Kidney tubule cell (primary cell): ENCODE measurements at places on chromosomes 5 and 9.

GRCh38 chr5:69295088-69295754 lies 37.4 kb downstream of the CCDC125 start:
- no peak for DNase-seq

GRCh38 chr9:125995706-125996105 lies 248.5 kb downstream of the PBX3 start:
- DNase-seq, result no peak

DNA sequence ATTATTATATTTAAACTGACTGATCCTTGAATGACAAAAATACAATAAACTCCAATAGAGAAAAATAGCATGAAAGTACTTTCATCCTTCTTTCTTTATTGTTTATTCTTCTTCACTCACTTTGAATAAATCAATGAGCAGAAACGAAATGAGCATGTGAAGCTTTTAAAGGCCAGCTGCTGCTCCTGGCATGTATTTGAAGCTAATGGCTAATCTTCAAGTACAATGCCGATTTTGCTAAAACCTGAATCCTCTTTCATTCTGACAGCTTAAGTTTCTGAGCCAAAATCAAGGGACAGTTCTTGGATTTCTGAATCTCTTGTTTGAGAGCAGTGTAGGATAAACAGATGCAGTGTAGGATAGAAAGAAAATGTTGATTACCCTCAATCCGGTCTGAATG lies 237.3 kb downstream of the CDH10 start:
- no peak for DNase-seq

DNA sequence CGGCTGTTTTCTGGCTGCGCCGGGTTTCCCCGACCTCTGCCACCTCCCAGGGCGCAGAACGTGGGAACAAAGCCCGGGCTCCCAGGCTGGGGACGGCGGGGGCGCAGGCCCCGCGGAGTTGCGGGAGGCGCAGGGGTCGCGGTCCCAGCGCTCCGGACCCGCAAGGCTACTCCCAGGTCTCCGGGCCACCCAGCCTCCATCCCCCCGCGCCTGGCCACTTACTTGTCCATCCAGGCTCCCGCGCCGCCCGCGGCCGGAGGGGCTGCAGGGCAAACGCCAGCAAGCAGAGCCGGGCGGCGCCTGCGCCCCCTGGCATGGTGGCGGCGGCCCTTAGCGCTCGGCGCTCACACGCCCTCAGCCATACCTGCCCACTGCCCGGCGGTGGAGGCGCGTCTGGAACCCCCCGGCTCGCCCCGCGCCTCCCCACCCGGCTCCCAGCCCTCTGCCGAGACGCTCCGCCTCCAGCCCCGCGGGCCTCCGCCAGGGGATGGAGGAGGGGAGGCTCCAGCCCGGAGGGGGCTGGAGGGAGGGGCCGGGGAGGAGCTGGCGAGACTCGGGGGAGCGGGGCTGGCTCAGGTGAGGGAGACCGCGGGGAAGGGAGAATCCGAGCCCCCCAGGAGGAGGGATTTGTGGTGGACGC lies at the start of gene ADAM19:
TSS of gene ADAM19 (minus strand) at position 395 of the 640 bp plus-strand sequence. CDS start at position 316, 79 bp downstream.
- peak; percentile 42 for DNase-seq

DNA sequence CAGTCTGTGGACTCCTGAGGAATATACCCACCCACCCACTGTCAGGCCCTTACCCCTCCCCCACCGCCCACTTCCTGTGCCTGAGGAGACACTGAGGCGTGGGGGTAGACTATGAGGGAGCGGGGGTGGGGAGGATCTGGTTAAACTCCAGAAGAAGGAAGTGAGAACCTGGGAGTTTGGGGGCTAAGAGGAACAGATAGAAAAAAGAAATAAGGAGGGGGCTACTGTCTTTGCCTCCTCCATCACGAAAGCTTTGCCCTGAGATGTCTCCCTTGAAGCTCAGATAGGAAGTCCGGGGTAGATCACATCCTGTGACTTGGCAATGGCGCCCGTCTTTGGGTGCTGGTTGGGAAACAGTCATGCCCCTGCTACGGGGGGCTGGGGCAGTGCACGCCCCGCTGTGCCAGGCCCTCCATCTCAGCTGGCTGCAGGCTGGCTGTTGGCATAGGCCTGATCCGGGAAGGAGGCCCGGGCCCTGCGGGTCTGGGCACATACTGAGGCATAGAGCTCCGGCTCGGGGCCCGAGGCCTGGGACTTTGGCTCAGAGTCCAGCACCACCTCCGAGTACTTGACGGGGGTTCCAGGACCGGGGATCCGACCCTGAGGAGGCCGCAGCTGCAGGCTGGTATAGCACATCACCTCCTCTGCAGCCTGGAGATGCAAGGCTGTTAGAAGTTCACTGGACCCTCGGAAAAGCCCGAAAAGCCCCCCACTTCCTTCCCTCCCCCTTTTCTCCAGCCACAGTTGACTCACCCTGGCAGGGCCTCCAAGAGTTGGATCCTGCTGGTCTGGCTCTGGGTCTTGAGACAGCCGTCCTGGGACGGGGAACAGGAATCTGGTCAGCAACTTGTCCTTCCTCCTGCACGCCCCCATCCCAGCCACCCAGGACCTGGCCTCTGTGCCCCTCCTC lies 1.0 kb downstream of the SIT1 start:
- DNase-seq, result no peak
